ENCODE measurements at places on chromosomes 16 and 17.

- no peak for DNase-seq
Observed at GRCh38 chr17:16976725-16977550, 5.0 kb upstream of the TNFRSF13B start.

DNA sequence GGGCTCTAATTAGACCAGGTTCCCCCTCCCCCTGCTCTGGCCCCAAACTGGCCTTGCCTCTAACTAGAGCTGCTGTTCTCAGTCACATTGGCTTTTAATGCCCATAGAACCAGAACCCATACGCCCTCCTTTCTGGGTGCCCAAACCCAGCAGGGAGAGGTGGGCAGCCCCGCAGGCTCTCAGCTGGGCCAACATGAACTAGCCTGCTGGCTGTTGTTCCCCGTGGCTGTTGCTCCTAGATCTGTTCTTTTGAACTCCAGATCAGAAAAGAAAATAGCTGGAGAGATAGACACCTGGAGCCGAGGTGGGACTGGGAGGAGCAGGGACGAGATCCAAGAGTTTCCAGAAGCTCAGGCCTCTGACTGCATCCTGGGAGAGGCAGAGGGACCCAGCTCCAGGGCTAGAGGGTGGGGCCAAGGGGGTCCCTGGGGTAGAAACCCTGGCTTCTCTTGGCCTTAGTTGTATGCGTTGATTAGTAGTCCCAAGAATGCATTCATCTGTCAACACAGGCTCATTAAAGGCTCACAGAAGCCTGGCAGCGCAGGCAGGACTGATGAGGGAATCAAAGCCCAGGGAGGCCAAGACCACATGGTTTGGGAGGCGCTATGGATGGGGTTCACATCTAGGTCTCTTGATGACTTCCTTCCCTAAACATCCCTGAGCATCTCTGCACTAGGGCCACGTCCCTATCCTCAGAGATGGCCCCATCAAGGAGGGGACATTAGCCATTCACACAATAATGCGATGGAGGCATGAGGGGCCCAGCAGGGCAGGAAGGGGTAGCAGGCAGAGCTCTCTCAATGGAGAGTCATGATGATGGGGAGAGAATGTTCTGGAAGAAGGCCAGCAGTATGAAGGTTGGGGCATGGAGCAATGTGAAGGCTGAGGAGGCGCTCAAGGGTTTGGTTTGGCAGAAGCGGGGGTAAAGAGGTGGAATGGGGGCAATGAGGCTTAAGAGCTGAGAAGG lies 1.3 kb upstream of the CPSF4L start:
- DNase-seq, result no peak

- no peak for DNase-seq
Observed at GRCh38 chr17:34398990-34399389, 36.0 kb upstream of the CCL1 start.

GRCh38 chr16:70258065-70258464 lies 6.3 kb upstream of the EXOSC6 start:
- DNase-seq, result no peak
